CD4-positive, alpha-beta T cell treated with Interleukin-6 at 100 ng/mL for 8 hours (primary cell): ENCODE measurements at places on chromosomes 12 and 14.

- DNase-seq, result peak; percentile 45
Measured at GRCh38 chr14:68862954-68863594, 70.2 kb upstream of the ZFP36L1 start.

- no peak for DNase-seq
Measured at GRCh38 chr12:5554711-5555110, 122.8 kb downstream of the NTF3 start.

DNA sequence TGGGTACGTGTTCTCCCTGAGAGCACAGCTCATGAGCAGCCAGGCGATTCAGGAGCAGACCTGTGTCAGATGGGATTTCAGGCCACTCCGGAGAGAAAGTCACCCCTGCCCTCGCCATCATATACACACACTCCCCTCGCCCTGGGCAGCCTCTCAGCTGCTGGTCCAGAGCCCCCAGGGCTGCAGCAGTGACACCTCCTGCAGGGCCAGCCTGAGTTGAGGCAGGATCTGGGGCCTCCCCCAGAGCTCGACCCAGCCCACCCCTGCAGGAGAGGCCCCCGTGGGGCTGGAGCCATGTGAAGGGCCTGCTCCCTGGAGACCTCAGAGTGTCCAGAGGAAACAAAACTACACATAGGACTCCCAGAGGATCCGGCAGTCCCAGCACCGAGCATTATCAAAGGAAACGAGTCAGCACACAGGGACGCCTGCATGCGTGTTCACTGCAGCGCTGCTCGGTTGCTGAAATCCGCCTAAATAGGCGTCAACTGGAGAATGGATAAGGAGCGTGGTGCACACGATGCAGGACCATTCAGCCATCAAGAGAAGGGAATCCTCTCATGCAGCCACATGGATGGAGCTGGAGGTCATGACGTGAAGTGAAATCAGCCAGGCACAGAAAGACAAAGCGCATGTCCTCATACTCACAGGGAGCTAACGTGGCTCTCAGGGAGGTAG lies 104.0 kb downstream of the TNFAIP2 start:
- no peak for DNase-seq

GRCh38 chr12:49133014-49133413 lies 1.8 kb upstream of the TUBA1B start:
- no peak for DNase-seq
